ENCODE measurements at places on chromosomes 4 and X. TPM values are rescaled to one million over a fixed set of nuclear protein-coding genes. Genes with fewer than 3 reads are reported as not detected.
A peak's percentile ranks its signal among the peaks of the same experiment; 100 is the strongest.

DNA sequence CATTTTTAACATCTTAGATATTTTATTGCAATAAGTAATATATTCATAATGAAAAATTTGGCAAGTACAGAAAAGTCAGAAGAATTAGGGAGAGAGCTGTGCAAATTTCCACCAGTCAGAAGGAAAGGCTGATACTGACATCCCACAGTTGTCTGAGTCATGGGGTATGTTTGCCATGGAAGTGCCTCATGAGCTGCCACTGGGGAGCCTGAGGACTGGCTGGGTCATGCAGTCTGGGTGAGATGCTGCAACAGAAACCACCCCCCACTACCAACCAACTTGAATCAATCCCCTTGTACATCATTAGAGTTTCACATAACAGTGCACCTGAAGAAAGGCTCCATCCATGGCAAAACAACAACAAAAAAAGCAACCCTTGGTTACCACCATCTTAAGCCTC lies 45.2 kb upstream of the ENPP6 start:
- DNase-seq = no peak

HPF1 gene
- polyA plus RNA-seq = 42.7 TPM

DNA sequence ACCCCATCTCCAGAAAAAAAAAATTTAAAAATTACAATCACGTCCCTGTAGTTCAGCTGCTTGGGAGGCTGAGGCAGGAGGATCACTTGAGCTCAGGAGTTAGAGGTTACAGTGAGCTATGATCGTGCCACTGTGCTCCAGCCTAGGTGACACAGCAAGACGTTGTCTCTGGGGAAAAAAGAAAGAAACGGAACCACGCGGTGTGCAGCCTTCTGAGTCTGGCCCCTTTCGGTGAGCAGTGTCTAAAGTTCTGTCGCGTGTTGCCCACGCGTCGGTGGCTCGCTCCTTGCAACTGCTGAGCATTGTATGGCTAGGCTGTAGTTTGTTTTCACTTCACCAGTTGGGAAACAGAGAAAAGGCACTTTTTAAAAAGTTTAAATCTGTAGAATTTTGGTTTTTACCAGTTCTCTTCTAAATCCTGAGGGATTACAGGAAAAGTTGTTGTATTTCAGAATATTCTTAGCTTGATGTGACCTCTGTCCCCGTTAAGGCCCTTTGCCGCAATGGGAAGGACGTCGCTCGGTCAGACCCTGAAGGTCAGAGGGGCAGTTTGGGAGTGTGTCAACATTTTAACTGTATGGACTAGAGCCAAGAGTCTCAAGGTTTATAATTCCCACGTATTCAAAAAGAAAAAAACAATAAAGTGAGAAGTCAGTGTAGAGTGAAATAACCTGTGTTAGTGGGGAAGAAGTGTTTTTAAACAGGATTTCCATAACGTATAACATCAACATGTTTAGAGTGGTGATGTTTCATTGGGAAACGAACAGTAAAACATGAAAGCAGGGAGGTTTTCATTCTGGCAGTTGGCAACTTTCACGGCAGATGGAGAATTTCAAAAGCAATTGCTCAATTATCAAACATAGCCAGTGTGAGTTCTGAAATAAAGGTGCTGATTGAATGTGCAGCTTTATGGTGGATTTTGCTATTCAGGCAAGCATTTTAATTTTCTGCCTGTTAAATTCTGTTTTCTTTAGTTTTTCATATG lies 45.8 kb upstream of the MSANTD1 start:
- DNase-seq = peak; percentile 53

DNA sequence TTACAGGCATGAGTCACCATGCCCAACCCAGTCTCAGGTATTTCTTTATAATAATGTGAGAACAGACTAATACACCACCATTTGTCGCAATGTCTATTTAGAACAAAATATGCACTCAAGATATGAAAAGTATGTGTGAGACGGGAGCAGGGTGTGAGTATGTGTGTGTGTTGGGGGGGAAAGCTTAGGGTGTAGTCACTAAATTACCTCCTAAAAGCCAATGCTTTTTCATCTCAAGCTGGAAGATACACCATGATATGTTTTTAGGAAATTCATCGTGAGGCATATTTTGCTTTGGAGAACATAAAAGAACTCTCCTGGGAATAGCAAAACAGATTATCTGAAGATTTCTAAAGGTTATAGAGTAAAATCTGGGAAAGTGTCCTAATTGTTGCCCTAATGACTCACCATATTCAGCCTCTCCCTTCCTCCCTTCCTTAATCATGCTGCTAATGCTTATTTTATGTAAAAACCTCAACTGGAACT lies 262.7 kb downstream of the PDHA2 start:
- no peak for DNase-seq

GRCh38 chrX:3516051-3516541 lies 169.6 kb upstream of the MXRA5 start:
- no peak for DNase-seq

All from right lung (tissue), 10 donors.